ENCODE measurements at places on chromosomes 11 and 22.

- DNase-seq: no peak
Measured at GRCh38 chr11:10358696-10359095, 53.8 kb downstream of the ADM start.

GRCh38 chr11:43693069-43693468 is 12.5 kb downstream of the HSD17B12 start:
- DNase-seq: no peak

- DNase-seq: no peak
Measured at GRCh38 chr22:28254396-28254795, 335.3 kb upstream of the PITPNB start.

DNA sequence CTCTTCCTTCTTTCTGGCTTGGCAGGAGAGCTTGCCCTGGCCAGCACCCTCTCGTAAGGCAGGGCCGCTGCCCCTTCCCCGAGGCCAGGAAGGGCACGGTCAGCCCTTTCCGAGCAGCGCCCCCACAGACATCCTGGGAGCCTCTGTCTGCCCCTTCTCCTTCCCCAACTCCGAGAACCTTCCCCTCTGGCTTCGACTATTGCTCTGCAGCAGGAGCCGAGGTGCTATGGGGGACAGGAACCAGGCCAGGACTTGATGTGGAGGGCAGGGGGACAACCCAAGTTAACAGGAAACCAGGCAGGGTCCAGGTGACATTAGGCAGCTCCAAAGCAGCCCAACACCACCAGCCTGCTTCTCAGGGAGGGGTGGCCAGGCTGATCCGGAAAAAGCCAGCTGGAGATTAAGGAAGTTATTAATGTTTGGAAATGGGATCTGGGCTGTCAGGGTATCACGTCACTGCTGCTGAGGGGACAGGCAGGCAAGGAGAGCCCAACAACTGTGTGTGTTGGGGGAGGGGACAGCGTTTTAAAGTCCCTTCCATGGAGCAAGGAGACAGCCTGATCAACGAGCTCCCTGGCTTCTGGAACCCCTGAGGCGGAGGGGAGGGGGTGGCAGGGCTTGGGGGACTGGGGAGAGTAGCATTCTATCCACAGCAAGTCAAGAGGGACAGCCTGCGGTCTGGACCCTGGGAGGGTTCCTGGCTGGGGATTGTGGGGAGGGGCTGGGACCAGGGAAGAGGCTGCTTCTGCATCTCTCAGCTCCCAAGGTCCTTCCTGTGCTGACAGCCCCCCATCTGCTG is 27.3 kb downstream of the SYT7 start:
- peak; percentile 63 for DNase-seq

DNA sequence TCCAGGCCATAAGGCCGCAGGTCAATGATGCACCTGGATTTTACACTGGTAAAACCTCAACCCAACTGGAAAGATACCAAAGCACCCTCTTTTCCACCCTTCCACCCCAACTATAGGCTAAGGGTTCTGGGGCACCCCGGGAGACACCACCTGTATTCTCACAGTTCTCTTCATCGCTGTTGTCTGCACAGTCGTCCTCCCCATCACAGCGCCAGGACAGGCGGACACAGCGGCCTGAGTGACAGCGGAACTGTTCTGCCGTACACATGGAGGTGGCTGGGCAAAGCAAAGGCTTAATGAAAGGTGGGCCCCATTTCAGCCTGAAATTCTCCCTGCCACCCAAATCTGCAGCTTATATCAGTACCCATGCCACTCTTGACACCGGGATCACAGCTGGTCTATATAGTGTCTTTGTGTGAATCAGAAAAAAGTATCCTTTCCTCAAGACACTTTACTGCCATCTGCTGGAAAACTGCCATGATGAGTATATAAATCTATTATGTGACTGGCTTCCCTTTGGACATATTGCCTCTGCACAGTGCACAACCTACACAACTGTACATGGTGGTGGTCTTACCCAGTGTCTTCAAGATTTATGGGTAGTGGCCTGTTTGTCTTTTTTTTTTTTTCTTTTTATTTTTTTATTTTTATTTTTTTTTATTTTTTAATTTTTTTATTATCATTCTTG is 21.5 kb downstream of the LRP4 start:
- DNase-seq: peak; percentile 48

- no peak for DNase-seq
Measured at GRCh38 chr11:57237204-57237681, at the start of gene APLNR. Gene APLNR, minus strand, starts transcription at chr11:57237250. Its CDS starts 246 bp downstream, at chr11:57237004.

- DNase-seq: no peak
Measured at GRCh38 chr11:97622795-97623194, 1233.0 kb downstream of the JRKL start.

GRCh38 chr11:19526119-19526518 is 186.5 kb upstream of the NAV2 start:
- no peak for DNase-seq

- no peak for DNase-seq
Measured at GRCh38 chr22:31609716-31610115, 52.3 kb downstream of the PISD start.

DNA sequence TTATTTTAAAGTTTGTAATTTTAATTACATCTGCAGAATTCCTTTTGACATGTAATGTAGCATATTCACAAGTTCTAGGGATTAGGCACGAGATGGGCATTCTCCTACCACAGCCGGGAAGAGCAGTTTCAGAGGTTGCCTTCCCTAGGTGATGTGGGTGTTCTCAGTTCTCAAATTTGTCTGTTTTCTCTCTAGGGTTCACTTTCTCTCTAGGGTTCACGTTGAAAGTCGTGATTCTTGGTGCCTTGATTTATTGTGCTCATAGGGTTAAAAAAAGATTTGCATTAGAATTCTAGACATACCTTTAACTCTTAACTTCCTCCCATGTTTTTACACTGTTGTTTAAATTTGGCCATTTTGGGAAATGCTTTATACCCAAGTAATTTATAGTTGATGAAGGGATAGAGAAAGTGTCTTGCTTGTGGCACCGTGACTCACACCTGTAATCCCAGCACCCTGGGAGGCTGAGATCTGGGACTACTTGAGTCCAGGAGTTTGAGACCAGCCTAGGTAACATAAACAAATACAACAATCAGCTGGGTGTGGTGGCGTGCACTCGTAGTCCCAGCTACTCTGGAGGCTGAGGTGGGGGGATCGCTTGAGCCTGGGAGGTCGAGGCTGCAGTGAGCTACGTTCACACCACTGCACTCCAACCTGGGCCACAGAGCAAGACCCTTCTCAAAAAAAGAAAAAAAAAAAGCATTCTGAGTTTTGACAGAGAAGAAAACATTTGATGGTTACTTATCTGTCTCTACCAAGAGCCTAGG is 3.6 kb downstream of the MED15 start:
- DNase-seq: no peak

DNA sequence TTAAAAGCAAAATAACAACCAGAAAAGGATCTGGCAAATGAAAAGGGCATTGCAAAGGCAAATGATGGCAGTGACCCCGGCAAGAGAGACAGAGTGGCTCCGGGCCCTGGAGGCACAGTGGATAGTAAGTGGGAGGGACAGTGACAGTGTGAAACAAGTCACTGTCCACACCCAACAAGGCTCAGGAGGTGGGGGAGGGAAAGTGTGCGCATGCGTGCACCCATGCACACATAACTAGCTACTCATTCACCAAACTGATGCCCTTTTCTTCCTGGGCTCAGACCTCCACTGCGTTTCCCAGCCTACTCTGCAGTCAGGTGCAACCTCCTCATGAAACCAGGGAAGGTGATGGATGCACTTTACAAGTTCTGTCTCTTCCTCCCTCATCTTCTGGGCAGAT is 108.4 kb downstream of the SHANK2 start:
- no peak for DNase-seq
